Stimulated activated CD4-positive, alpha-beta T cell treated with anti-CD3 and anti-CD28 coated beads, Interleukin-1b, Interleukin-23, amount 100 ng/mL, for 48 hours (primary cell): ENCODE measurements at places on chromosomes 1 and 21.

DNA sequence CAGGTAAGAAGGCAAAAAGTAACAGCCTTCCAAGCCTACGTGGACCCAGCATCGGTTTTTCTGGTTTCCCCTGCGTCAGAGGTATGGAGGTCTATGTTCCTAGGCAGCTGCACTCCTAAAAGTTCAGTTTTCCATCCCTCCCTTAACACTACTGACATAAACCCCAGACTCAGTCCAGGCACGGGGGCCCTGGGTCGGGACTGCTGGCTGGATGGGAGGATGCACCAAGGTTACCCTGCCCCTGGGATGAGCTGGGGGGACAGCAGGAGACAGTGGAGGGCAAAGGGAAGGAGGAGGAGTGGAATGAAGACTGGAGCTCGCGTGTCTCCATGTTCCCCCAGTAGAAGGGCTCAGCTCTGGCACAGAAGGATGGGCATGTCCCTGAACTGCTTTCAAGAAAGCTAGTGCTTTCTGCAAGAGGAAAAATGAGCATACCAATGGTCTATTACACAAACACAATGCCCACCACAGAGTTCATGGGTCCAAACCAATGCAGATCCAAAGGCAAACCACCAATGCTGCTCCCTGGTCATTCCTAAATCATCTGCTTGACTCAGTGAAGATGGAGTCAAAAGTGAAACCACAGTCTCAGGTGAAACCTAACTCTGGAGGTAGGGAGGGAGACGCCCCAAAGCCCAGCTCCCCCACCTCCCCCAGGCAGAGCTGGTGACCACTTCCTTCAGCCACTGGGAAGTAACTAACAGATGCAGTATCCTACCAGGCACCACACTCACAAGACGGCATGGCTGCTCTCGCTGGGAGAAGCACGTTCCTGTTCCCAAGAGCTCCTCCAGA is 54.9 kb downstream of the CD46 start:
- no peak for DNase-seq

GRCh38 chr1:235843461-235843961 is 23.2 kb downstream of the LYST start:
- DNase-seq: no peak

- DNase-seq: no peak
These were observed 99.8 kb upstream of the C1orf105 start for GRCh38 chr1:172320733-172321132.

DNA sequence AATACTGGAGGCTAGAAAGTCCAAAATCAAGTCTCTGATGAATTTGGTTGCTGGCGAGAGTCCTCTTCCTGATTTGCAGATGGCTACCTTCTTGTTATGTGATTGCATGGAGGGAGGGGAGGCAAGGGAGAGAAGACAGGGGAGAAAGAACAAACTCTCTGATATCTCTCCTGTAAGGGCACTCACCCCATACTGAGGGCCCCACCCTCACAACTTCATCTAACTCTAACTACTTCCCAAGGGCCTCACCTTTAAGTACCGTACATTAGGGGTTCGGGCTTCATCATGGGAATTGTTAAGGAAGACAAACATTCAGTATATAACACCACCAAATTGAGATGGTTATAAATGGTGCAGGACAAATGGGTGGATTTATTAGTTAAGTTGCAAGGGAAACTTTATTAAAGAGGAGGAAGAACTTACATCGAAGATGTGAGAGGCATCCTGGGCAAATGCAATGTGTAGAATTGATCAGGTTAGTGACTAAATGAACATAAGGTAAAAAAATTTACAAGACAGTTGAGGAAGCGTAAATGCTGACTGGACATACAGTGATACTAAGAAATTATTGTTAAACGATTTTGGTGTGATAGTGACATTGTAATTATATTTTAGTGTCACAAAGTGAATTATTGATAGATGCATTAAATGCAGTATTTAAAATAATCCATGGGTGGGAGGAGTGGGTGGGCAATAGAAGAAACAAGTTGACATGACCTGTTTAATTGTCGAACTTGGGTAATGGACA is 10.6 kb downstream of the OR2B11 start:
- DNase-seq: no peak
